Activated naive CD4-positive, alpha-beta T cell treated with anti-CD3 and anti-CD28 coated beads for 36 hours (primary cell): ENCODE measurements at places on chromosomes 1 and 21. TPM values are rescaled to one million over a fixed set of nuclear protein-coding genes. Genes with fewer than 3 reads are reported as not detected.
A peak's percentile ranks its signal among the peaks of the same experiment; 100 is the strongest.

KLF17 gene
- total RNA-seq: not detected

CALML6 gene
- total RNA-seq: 0.86 TPM

GBP5 gene
- total RNA-seq: 84.3 TPM

NUP133 gene
- total RNA-seq: 53.9 TPM

ZC3H12A gene
- 29.0 TPM for total RNA-seq

SPRR2G gene
- total RNA-seq: not detected

FCRL5 gene
- total RNA-seq: not detected

PCAT6 gene
- 0.37 TPM for total RNA-seq

GRCh38 chr1:183911285-183911684 is 106.4 kb downstream of the RGL1 start:
- H3K36me3 ChIP-seq: peaks cover 6% of the 10 kb centered on the region
- H3K4me3 ChIP-seq: no peak overlapping the region
- H3K27me3 ChIP-seq: no peaks in the 10 kb centered on the region
- no peak overlapping the region for H3K27ac ChIP-seq
- peak; percentile 56 for DNase-seq

- no peaks in the 10 kb centered on the region for H3K36me3 ChIP-seq
- H3K4me3 ChIP-seq: no peak overlapping the region
- H3K27ac ChIP-seq: no peak overlapping the region
- H3K4me1 ChIP-seq: peaks cover 2% of the 10 kb centered on the region
Observed at GRCh38 chr1:47424336-47424982, 8.4 kb downstream of the FOXE3 start.

DNA sequence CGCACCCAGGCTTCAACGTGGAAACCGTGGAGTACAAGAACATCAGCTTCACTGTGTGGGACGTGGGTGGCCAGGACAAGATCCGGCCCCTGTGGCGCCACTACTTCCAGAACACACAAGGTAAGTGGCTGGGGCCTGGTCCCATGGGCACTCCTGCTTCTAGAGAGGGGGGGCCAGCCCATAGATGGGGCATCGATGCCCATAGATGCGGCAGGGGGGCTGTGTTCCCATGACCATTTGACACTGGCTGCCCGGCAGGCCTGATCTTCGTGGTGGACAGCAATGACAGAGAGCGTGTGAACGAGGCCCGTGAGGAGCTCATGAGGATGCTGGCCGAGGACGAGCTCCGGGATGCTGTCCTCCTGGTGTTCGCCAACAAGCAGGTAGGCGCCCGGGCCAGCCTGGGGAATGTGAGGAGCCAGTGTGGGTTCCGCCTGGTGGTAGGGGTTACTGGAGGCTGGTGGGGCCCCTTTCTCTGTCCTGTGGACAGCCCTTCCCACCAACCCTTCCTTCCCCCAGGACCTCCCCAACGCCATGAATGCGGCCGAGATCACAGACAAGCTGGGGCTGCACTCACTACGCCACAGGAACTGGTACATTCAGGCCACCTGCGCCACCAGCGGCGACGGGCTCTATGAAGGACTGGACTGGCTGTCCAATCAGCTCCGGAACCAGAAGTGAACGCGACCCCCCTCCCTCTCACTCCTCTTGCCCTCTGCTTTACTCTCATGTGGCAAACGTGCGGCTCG is 5.6 kb downstream of the C1orf35 start:
- no peaks in the 10 kb centered on the region for H3K27me3 ChIP-seq
- H3K4me1 ChIP-seq: peaks cover 22% of the 10 kb centered on the region
- H3K36me3 ChIP-seq: peaks cover 47% of the 10 kb centered on the region
- no peak overlapping the region for H3K4me3 ChIP-seq
- H3K27ac ChIP-seq: no peak overlapping the region

GRCh38 chr1:53378932-53379661 is 51.2 kb upstream of the LRP8 start:
- no peak overlapping the region for H3K4me3 ChIP-seq
- H3K36me3 ChIP-seq: no peaks in the 10 kb centered on the region
- H3K4me1 ChIP-seq: no peaks in the 10 kb centered on the region
- DNase-seq: no peak
- no peaks in the 10 kb centered on the region for H3K27me3 ChIP-seq
- no peak overlapping the region for H3K27ac ChIP-seq

DNA sequence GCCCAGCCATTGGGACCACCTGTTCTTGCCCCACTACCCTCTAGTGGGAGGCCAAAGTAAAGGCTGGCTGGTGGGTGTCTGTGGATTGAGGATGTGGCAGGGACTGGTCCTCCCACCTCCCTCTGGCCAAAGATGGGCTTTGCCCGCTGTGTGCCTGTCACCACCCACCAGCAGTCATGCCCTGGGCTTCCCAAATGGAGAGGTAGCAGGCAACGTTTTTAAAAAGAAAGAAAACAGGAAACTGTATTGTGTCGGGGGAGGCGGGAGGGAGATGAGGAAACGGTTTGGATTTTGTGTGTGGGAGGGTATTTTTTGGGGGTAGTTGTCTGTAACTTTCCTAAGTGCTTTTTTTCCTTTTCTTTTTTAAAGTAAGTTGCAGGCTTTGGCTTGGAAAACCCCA is 30.1 kb downstream of the SZRD1 start:
- H3K4me1 ChIP-seq: peaks cover 16% of the 10 kb centered on the region
- no peaks in the 10 kb centered on the region for H3K27me3 ChIP-seq
- DNase-seq: no peak
- H3K36me3 ChIP-seq: peaks cover 22% of the 10 kb centered on the region
- H3K27ac ChIP-seq: peak overlapping the region; percentile 75
- H3K4me3 ChIP-seq: no peak overlapping the region

DNA sequence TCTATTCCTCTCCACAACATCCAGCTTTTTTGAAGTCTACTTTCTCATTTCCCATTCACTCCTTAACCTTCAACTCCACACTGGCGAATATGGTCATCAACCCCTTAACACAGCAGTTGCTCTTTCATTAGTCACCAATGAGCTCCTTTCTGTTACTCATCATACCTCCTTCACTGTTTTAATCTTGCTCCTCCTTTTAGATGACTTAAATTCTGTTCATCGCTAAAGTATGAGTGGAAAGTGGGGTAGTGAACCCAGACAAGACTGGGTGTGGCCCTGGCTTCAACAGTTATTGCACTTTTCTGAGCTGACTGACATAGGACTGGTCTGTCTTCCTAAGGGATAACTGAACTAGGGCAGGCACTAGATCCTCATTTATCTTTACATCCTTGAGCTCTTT is 51.3 kb downstream of the AKT3 start:
- peaks cover 27% of the 10 kb centered on the region for H3K4me1 ChIP-seq
- H3K4me3 ChIP-seq: no peak overlapping the region
- peak; percentile 8 for DNase-seq
- peaks cover 15% of the 10 kb centered on the region for H3K36me3 ChIP-seq
- H3K27me3 ChIP-seq: no peaks in the 10 kb centered on the region
- H3K27ac ChIP-seq: no peak overlapping the region

DNA sequence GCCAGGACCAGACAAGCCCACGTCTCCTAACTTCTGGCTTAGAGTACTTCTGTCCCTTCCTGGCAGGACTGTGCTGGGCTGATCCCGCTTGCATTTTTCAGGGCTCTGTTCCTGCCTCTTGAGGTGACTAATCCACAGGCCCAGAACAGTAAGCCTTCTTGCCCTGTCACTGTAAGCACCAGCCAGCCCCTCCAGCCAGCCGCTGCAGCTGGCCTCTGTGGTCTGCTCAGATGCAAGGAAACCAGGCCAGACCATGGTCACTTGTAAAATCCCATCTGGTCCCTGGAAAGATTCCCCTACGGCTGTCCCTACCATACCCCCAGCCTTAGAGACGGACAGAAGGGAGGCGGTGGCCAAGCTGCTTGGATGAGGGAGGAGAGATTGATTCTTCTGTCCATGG is 74.2 kb downstream of the KIRREL1 start:
- no peaks in the 10 kb centered on the region for H3K36me3 ChIP-seq
- H3K27me3 ChIP-seq: peaks cover 13% of the 10 kb centered on the region
- no peak overlapping the region for H3K27ac ChIP-seq
- no peaks in the 10 kb centered on the region for H3K4me1 ChIP-seq
- no peak for DNase-seq

- no peak overlapping the region for H3K4me3 ChIP-seq
- no peak for DNase-seq
- no peaks in the 10 kb centered on the region for H3K36me3 ChIP-seq
- no peaks in the 10 kb centered on the region for H3K4me1 ChIP-seq
- H3K27me3 ChIP-seq: no peaks in the 10 kb centered on the region
- H3K27ac ChIP-seq: no peak overlapping the region
Observed at GRCh38 chr1:98164509-98164908, 243.7 kb upstream of the DPYD start.

DNA sequence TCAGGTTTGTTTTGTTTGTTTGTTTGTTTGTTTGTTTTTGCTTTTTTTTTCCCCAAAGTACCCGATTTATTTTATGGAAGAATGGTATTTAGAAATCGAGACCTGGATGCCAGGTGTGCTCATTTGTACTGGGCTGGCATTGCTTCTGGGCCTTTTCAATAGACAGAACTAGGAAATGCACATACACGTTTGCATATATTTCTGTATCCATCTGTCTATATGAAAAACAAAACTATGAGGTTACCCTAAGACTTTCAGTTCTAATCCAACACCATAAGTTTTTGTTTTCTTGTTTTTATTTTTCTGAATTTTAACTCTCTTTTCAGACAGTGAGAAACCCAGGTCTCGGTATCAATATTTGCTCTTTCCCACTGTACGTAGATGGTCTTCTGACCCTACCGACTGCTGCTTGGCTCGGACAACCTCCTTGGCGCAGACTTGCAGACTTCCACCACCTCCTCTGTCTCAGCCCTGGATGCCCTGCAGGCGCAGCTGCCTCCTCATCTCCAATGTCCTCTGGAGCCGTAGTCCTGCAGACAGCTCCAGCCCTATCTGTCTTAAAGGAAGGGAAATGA is 171.7 kb downstream of the NEK7 start:
- no peak for DNase-seq
- no peak overlapping the region for H3K4me3 ChIP-seq
- H3K4me1 ChIP-seq: no peaks in the 10 kb centered on the region
- H3K36me3 ChIP-seq: no peaks in the 10 kb centered on the region
- H3K27me3 ChIP-seq: peaks cover 3% of the 10 kb centered on the region
- no peak overlapping the region for H3K27ac ChIP-seq

- no peak overlapping the region for H3K4me3 ChIP-seq
- H3K27me3 ChIP-seq: no peaks in the 10 kb centered on the region
- no peaks in the 10 kb centered on the region for H3K4me1 ChIP-seq
- DNase-seq: no peak
Observed at GRCh38 chr1:71166178-71167173, 85.6 kb upstream of the ZRANB2 start.

DNA sequence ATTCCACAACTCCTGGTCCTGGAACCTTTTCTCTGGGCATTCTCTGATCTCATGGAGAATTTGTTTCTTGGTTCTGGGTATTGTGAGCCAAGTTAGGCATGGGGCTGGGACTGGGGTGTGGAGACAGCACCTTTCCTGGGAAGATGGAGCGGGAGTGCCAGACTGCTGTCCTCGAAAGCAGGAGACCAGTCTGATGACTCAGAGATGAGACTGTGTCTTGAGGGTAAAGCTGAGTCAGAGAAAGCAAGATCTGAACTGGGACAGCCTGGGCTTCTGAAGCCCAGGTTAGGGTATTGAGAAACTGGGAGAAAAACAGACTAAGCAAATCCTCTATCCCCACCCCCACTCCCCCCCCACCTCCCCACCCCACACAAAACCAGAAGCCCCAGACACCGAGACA is 2.2 kb upstream of the KANK4 start:
- no peak for DNase-seq
- H3K36me3 ChIP-seq: no peaks in the 10 kb centered on the region
- no peak overlapping the region for H3K27ac ChIP-seq

- H3K36me3 ChIP-seq: no peaks in the 10 kb centered on the region
- no peak for DNase-seq
- no peak overlapping the region for H3K27ac ChIP-seq
Observed at GRCh38 chr1:191882870-191883269, 275.4 kb upstream of the RGS18 start.

DNA sequence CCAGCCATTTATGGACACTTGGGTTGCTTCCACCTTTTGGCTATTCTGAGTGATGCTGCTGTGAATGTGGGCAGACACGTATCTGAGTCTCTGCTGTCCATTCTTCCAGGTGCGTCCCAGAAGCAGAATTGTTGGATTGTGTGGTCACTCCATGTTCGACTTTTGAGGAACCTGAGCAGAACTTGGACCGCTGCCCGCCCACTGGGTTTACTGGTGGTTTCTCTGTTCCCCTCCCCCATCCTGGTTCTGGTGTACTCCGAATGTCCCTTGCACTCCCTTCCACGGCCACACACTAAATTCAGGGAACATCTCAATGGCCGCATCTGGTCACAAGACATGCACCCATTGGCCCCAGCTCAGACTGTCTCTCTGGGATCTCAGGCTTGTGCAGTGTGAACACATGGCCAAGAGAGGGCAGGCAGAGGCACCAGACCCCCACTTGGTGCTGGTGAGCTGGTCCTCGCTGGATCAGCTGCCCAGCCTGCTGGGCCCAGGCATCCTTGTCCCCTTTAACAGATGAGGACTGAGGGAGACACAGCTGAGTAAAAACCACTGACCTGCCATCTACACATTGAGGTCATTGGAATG is 565.1 kb downstream of the NPHP4 start:
- no peak overlapping the region for H3K4me3 ChIP-seq
- no peak overlapping the region for H3K27ac ChIP-seq
- no peaks in the 10 kb centered on the region for H3K27me3 ChIP-seq
- no peak for DNase-seq
- H3K4me1 ChIP-seq: peaks cover 17% of the 10 kb centered on the region
- no peaks in the 10 kb centered on the region for H3K36me3 ChIP-seq

GRCh38 chr1:205775717-205776056 is 405 bp upstream of the RAB29 start:
- peaks cover 50% of the 10 kb centered on the region for H3K4me1 ChIP-seq
- DNase-seq: no peak
- no peaks in the 10 kb centered on the region for H3K27me3 ChIP-seq
- H3K36me3 ChIP-seq: peaks cover 8% of the 10 kb centered on the region
- peak overlapping the region; percentile 94 for H3K27ac ChIP-seq

DNA sequence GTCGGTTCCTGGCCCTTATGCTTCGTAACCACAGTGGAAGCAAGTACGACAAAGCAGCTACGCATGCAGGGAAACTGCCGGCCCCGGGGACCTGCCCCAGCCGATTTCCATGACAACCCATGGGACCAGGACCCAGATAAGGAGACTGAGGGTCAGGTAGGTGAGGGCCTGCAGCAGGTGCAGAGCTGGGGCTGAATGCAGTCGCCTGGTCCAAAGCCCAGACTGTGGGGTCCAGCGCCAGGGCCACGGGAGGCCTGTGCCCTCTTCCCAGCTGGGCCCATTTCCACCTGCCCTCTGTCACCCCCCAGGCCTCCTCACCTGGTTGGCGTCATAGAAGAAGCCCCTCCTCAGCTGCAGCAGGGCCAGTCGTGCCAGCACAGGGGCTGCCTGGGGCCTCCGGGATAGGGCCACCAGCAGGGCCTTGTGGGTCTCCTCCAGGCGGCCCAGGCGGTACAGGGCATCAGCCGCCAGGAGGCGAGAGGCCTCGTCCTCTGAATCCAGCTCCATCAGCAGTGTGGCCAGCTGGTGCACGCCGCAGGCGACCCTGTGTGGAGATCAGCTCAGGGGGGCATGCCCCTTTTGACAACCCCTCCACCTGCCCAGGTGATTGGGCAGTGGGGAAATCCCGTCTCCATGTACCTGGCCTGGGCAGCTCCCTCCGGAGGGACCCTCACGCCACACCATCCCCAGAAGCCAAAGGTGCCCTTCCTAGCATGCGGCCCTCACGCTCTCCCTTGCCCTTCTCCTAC is 14.2 kb downstream of the TTC34 start:
- H3K4me3 ChIP-seq: no peak overlapping the region
- H3K4me1 ChIP-seq: no peaks in the 10 kb centered on the region

GRCh38 chr1:80003250-80003649 is 996.7 kb upstream of the ADGRL4 start:
- no peaks in the 10 kb centered on the region for H3K36me3 ChIP-seq
- H3K27me3 ChIP-seq: no peaks in the 10 kb centered on the region
